Inflammatory macrophage treated with lipopolysaccharide for 1 hour (primary cell): ENCODE measurements at places on chromosomes 7 and 10.

DNA sequence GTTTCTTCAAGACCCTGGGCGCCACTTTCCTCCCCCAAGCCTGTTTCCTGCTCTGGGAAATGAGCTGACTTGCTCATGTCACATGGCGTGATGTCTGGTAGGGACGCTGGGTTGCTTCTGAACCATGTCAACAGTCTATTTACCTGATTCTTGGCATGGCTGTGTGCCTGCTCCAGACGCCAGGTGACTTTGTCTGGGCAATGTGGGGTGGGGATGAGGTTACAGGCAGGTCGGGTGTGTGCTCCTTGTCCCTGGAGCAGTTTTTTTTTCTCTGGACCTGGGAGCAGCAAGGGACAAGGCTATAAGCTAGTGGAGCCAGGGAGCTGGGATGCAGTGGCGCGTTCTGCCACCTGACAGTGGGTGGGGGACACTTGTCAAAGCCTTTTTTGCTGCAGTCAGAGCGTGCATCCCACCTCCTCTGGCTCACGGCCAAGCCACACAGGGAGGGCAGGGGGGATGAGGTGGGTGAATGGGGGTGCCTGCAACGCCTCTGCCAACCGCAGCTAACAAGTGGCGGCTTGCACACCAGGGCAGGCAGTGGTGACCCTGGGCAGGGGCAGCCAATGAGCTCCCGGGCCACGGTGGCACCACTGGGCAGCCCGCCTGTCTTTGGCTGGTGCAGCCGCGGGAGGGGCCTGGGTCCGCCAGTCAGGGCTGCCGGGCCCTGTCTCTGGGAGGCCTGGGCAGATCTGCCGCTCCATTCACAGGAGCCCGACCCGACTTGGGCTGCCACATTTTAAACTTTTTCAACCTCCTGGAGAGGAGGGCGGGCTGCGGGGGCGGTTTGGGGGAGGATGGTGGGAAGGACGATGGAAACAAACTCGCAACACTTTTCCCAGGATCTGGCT lies 22.9 kb downstream of the DNAJB12 start:
- DNase-seq: peak; percentile 58

- no peak for DNase-seq
Measured at GRCh38 chr7:156984174-156984891, 26.1 kb downstream of the MNX1 start.

DNA sequence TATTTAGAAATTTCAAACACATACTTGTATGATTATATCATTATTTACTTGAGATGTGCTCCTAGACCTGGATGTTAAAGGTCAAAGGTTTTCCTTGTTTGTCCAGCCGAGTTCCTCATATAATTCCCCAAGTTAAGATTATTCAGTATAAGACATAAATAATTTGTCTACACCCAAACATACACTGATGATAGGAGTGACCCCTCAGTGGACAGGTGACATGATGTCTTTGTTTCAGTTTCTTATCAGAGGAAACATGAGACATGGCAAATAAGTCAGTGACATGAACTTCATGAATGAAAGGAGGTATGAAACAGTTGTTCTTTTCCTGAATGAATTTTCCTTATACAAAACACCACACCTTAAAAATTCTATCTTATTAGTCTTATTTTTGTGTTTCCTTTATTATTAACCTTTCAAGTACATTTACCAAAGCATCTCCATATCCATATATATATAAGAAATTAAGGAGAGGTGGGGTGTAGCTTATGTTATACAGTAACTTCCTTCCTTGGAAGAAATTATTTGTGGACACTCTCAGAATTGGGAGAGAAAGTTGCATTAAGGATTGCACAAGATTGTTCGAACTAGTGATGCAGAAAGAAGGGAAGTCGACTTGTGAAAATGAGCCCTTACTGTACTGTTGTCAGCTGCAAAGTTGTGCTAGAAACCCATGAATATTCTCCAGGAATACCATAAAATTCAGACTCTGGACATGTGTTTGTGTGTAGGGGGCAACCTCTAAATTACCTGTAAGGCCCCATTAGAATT lies 60.5 kb downstream of the POM121L12 start:
- no peak for DNase-seq

DNA sequence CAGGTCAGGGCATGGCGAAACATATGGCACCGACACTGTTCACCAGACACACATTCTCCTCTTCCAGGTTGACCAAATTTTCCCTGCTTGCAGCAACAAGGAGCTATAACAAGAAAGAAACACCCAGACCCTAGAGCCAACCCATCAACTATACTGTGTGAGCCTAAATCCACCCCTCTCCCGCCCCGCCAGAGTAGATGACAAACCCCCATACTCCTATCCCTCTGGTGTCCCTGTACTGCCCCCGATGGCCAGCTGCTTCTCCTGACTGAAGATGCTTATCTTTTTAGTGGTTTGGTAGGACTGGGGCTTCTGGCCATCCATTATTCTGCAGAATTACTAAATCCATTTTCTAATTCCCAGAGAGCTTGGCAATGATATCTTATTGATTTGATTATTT lies 70.1 kb upstream of the EEPD1 start:
- no peak for DNase-seq

- no peak for DNase-seq
Measured at GRCh38 chr10:48819783-48820182, 119.9 kb downstream of the LRRC18 start.
